T-helper 17 cell (primary cell): ENCODE measurements at places on chromosomes 1 and 21. TPM values are rescaled to one million over a fixed set of nuclear protein-coding genes. Genes with fewer than 3 reads are reported as not detected.

DNA sequence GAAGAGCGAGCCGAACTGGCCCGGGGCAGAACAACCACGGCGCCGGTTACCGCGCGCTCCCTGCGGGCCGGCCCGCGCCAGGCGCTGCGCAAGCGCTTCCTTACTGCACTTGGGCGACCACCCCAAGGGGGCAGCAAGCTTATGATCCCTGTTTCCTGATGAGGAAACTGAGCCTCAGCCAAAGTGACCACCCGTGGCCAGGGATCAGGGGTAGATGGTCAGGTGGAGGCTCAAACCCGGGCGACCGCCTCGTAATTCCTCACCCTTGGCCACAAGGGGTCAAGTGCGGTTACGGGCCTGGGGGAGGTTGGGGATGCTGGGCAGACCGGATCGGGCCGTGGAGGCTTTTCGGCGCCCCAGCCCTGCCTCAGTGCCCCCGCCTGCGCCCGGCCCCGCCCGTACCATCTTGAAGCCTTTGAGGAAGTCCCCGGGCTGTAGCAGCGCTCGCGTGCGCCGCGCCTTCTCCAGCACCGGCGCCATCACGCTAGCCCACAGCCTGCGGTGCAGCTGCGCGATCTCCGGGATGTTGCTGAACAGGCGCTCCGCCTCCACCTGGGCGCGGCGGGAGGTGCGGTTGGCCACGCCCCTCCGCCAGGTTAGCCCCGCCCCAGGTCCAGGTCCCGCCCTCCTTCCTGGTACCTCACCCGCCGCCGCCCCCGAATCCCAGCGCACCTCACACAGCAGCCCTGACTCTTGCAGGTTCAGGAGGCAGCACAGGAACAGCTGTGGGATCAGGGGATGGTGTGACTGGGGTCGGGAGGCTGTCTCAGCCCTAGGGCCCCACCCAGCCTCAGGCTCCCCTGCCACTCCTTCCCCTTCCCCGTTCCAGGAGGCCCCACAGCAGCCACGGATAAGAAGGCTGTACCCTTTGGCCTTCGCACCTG, 5.4 kb upstream of the TNFRSF25 start:
- DNase-seq, result no peak

DNA sequence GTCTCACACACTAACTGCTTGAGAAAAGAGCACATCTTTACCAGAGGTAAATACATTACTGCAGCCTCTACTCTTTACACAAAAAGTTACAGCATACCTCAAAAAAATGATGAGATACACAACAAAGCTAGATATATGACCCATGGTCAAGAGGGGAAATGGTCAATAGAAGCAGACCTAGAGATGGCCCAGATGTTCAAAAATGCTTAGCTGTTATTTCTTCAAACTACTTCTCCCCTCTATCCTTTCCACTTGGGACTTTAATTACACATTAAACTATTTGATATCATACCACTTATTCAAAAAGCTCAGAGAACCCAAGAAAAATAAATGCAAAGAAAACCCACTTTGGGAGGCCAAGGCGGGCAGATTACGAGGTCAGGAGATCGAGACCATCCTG, 12.8 kb downstream of the BRWD1 start:
- no peak for DNase-seq

GRCh38 chr1:230237009-230237370, 170.0 kb downstream of the GALNT2 start:
- DNase-seq, result no peak

DNA sequence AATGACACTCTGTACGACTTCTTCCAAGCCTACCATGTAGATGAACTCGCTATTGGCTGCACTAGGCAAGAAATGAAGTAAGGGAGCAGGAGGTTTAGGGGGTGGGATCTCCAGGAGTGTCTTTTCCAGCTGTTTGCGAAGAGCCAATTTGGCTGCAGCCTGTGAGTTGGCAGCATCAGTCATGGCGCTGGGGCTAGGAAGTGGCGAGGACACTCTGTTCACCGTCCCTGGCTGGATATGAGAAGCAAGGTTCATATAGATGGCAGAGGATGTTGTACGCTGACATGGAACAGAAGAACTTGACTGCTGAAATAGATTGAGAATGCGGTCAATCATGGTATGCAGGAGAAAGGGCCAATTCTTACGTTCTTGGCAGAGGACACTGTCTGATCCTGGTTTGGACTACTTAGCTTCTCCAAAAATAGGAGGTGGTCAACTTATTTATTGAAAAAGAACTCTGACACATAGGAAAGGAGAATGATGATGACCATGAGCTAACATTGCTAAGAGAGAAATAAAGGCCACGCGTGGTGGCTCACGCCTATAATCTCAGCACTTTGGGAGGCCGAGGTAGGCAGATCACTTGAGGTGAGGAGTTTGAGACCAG, 41.2 kb downstream of the SLC27A3 start:
- no peak for DNase-seq

DNA sequence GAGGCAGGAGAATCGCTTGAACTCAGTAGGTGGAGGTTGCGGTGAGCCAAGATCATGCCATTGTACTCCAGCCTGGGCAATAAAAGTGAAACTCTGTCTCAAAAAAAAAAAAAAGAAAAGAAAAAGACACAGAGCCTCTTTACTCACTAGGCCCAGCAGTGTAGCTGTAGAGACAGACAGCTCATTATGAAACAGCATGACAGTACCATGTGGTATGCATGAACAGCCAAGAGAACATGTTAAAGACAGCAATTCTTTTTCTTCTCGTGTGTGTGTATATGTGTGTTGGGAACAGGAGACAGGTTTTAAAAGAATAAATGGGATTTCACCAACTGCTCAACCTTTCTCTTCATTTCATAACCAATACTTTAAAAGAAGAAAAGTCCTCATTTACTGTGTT, 118.8 kb downstream of the PIK3R3 start:
- DNase-seq, result no peak

GRCh38 chr1:45340816-45341466, 701 bp upstream of the MUTYH start:
- DNase-seq, result no peak

DNA sequence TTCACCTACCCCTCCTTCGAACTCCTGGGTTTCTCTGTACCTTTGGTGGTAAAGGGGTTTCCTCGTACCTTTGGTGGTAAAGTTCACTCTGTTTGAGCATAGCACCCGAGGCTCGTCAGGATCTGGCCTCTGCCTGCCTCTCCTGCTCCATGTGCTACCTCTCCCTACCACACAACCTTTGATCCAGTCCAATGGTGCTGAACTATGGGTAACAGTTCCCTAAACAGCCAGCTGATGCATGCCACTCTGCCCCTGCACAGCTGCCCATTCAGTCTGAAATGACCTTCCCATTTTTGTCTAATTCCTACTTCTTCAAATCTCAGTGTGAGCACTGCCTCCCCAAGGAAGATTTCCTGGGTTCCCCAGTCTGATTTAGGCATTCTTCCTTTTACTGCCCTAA, 14.0 kb downstream of the OVAAL start:
- DNase-seq, result no peak

DNA sequence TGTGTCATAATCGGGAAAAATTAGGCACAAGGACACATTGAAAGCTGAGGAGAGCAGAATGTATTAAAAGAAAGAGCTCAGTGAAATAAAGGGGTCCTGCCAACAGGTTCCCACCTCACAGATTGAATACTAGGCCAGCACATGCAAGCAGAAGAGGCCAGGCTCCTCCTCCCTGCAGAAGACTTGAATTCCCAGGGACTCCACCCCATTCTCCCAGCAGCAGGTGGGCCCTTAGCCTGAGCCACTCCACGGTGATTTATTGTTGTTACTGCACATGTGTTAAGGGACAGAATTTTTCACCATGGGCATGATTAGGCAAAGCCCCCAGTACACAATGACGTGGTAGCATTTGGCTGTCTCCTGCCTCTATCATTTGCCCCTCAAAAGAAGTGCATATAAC, 1844.7 kb downstream of the NCAM2 start:
- DNase-seq, result no peak

DNA sequence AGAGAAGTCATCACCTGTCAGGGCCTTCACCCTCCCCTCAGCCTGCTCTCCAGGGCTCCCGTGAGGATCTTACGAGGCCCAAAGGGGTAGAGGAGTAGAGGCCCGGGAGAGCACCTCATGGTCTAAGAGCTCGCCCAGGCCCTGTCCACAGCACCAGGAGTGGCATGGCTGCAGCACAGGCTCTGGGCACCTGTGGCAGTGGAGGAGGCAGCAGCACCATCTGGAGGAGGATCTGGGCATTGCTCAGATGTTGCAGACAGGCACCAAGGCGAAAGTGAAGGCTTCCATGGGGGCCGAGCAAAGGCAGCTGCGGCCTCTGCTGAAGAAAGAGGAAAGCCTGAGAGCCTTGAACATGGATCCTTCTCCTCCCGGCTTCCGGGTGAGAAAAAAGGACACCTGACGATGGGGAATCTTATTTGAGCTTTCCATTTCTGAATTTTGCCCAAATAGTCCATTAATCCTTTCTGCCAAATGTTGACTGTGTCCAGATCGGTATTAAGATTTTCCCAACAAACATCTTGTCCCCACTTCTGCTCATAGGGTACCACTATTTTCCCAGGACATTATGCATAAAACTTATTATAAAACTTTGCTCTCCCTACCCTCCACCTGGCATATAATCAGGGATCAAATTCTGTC, 604.7 kb downstream of the PTPRC start:
- DNase-seq, result peak; percentile 46

DNA sequence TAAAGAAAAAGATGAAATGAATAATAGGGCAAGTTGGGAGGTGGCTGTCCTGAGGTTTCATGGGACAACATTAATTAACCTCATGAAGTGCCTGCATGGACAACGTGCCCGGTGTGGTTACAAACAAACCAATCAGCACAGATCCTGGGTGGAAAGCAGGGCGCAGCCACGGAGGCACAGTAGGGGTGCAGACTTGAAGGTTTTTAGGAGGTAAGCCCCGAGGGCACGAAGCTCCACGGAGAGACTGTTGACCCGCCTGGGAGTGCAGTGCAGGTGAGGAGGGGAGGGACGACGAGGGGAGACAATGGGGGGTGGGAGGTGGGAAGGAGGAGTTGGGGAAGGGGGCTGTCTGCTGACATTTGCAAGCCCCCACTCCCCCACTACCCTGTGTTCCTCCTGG, 2.3 kb upstream of the RIPK4 start:
- no peak for DNase-seq

DNA sequence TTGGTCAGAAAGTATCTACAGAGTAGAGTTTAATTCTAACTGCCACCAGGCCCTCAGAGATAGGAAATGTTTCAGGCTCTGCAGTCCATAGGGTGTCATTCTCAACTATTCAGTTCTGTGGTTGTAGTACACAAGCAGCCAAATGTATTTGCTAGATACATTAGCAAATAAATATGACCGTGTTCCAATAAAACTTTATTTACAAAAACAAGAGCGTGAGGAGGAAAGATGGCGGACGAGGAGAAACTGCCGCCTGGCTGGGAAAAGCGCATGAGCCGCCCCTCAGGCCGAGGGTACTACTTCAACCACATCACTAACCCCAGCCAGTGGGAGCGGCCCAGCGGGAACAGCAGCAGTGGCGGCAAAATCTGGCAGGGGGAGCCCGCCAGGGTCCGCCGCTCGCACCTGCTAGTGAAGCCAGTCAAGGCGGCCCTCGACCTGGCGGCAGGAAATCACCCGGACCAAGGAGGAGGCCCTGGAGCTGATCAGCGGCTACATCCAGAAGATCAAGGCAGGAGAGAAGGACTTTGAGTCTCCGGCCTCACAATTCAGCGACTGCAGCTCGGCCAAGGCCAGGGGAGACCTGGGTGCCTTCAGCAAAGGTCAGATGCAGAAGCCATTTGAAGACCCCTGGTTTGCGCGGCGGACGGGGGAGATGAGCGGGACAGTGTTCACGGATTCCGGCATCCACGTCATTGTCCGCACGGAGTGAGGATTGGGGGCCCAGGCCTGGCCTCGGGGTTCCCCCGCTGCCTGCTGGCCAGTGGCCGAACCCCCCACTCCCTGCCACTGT, 286.1 kb downstream of the LRRC40 start:
- DNase-seq, result no peak

DNA sequence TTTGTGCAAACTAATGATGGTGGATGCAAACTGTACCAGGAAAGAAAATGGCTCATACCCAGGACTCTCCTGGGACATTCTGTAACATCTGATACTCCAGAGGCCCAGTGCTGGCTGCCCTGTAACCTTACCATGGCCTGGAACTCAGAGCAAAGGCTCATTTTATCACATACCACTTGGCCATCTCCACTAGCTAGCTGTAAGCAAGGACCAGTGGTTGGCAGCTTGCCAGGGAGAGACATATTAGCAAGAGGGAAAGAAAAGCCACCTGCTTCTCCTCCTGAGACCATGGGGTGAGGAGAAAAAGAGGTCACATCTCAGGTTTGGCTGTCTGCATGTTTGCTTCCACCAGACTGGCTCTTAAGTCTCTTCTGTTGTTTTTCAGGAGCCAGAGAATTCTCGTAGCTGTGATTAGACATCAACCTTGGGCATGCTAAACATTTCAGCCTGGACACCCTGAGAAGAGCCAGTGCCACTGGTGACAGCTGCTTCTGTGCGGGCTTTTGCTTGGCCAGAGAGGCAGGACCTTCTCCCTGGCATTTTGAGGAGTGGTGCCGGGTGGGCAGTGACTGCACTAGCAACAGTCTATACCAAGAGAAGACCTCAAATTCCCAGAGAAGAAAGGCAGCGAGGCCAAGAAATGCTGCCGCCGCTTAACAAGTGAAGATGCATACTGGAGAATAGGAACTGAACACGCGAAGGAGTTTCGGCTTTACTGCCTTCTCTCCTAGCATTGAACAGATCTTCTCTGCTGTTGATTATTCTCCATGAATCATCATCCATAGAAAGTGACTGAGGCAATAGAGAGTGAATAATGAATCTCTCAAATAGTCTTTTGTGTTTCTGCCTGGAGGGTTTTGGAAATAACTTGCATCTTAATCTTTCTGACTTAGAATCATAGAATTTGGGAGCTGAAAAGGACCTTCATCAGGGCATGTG, 6.7 kb upstream of the INKA2 start:
- no peak for DNase-seq

RGS5 gene
- 0.94 TPM for total RNA-seq

FHAD1 gene
- not detected for total RNA-seq

SSBP3 gene
- 67.4 TPM for total RNA-seq

ZNF644 gene
- 136 TPM for total RNA-seq

AXDND1 gene
- 1.1 TPM for total RNA-seq

ST6GALNAC3 gene
- total RNA-seq, result 0.87 TPM

FAM78B gene
- 0.31 TPM for total RNA-seq

CGN gene
- total RNA-seq, result 0.60 TPM
